ENCODE measurements at places on chromosomes 7 and 10. TPM values are rescaled to one million over a fixed set of nuclear protein-coding genes. Genes with fewer than 3 reads are reported as not detected.

Gene LIPN
- total RNA-seq = not detected

Gene DLD
- total RNA-seq = 54.2 TPM

Gene PCGF6
- total RNA-seq = 8.3 TPM

Gene IDI2
- not detected for total RNA-seq

Gene KCNH2
- 0.79 TPM for total RNA-seq

Gene SLC4A2
- 88.2 TPM for total RNA-seq

Gene INPP5A
- total RNA-seq = 20.1 TPM

Gene LOXL4
- 138 TPM for total RNA-seq

Gene BTBD16
- not detected for total RNA-seq

Gene LRRC17
- 103 TPM for total RNA-seq

Gene TMEM273
- 0.13 TPM for total RNA-seq

Gene STEAP4
- 5.9 TPM for total RNA-seq

Gene NPSR1
- not detected for total RNA-seq

Gene GPR15LG
- not detected for total RNA-seq

Gene HOXA10
- not detected for total RNA-seq

Gene PDK4
- 3.6 TPM for total RNA-seq

Gene ACBD7
- 0.83 TPM for total RNA-seq

Gene CCDC186
- 10.7 TPM for total RNA-seq

Gene NKX1-2
- not detected for total RNA-seq

Gene EEF1AKMT2
- 15.7 TPM for total RNA-seq

Gene UNCX
- not detected for total RNA-seq

Gene FRMPD2
- total RNA-seq = 0.20 TPM

All from smooth muscle cell of the pulmonary artery (primary cell).